ENCODE measurements at places on chromosomes 13 and 19.

DNA sequence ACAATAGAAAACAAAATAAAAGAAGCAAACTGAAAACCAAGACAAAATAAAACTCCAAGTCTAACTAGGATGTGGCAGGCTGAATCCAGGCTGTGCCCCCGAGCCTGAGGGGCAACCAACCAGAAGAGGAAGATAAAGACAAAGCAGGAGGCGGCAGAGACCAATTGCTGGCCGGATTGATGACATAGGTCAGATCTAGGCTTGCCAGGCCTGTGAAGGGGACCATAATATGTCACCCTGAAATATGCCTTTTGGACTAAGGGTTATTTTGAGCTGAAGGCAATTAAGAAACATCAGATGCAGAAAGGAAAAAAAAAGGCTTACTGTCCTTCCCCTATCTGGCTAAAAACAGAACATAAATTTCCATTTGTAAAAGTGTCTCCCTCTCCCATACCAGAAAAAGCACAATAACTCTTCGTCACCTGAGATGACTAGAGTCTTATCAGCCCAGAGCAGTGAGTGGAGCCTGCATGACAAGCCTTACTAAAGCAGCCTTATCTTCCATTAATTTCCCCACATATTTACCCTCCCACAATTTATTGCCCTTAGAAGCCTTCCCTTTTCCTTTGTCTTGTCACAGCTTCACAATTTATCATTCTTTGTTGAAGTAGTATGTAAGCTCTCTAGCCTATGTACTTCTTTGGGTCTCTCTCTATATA, 22.8 kb downstream of the ATP8A2 start:
- no peak for DNase-seq

GRCh38 chr19:10417541-10418234, 2.6 kb upstream of the PDE4A start:
- no peak for DNase-seq

DNA sequence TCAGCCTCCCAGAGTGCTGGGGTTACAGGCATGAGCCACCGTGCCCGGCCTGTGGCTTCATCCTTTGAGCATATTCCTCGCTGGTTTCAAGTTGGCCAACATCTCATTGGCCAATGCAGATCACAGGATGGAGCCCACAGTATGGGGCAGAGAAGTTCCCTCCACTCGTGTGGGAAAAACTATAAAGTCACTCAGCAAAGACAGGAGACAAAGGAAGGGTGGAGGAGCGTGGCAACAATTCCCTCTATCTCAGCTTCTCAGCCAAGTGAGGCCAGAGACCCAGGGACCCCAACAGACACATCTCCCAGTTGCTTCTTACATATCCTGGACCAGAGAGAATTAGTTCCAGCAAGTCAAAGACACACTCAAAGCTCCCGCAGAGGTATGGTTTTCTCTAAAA, 184.6 kb upstream of the SOX1 start:
- no peak for DNase-seq

- no peak for DNase-seq
Measured at GRCh38 chr13:52849291-52850071, 1.0 kb upstream of the PCDH8 start.
